D341Med (cell line): ENCODE measurements at places on chromosomes 6 and 20.
A peak's percentile ranks its signal among the peaks of the same experiment; 100 is the strongest.

- DNase-seq = no peak
Measured at GRCh38 chr20:50611128-50611810, 80.1 kb downstream of the RIPOR3 start.

GRCh38 chr20:1844325-1845162 lies 50.7 kb upstream of the SIRPA start:
- DNase-seq = no peak

- no peak for DNase-seq
Measured at GRCh38 chr6:20954315-20954714, 420.1 kb downstream of the CDKAL1 start.

DNA sequence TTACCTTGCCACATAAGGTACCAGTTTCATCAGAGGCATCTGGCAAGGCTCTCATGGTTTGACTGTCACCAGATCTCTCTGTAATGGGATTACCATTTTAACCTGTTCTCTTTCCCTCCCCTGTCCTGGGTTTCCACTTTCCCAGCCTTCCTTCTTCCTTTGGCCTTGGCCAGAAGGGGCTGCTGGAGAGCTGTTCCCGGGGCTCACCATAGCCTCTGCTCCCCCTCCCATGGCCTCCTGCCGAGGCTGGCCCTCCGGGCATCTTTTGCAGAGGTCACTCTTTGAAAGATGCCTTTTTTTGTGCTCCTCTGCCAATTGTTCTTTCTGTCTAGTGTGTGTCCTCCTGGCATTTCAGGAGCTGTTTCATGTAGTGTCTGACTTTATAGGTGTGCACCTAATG lies 100.7 kb upstream of the SCP2D1 start:
- no peak for DNase-seq

DNA sequence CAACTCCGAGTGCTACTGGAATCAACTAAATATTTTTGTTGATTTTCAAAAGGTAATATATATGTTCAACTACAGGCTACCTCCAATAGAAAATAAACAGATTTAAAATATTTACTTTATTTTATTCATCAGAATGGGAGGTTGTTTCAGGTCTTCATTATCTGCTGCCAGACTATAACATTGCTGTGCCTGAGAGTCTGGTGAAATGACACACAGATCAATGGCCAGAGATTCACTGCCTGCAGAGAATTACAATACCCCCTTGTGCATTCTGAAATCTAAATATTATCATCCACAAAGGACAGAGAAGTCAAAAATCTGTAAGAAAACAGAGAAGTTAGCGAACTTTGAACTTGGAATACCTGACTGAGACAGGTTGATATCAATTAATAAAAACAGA lies 667.8 kb upstream of the GJE1 start:
- no peak for DNase-seq

GRCh38 chr6:24847402-24847801 lies 48.7 kb upstream of the ARMH2 start:
- no peak for DNase-seq

GRCh38 chr6:136526196-136526930 lies 23.9 kb downstream of the MAP7 start:
- DNase-seq = peak; percentile 48

DNA sequence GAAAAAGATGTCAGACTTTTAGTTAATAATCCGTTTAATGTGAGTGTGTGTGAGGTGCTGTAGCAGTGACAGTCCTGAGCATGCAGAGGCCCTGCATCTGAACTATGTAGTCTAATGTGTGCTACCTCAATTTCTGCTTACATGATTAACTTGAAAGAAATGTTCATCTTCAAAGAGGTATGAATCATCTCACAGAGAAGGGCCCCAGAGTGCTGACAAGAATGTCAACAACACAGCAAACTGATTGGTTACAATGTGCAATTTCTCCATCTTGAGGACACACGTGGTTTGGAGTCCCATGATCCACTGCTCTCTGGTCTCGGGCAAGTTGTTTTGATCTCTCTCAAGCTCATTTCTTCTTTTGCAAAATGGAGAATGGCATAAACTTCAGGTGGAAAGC lies 61.7 kb upstream of the EMILIN3 start:
- DNase-seq = no peak

DNA sequence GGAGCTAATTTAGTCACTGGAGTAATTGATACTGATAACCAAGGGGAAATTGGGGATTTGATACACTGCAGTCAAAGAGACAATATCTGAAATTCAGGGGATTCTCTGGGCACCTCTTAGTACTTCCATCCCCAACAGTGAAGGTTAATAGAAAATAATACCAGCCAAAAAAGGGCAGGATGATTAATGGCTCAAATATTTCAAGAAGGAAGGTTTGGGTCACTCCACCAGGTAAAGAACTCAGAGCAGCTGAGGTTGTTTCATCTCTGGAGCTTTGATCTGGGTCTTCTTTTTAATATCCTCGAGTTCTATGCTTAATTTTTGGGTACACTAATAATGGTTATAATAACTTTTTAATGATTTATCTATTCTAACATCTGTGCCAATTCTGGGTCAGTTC lies 70.8 kb downstream of the CDKAL1 start:
- DNase-seq = no peak

GRCh38 chr6:44110005-44110676 lies 17.1 kb downstream of the MRPL14 start:
- DNase-seq = no peak

GRCh38 chr6:79718509-79719247 lies 87.5 kb downstream of the SH3BGRL2 start:
- no peak for DNase-seq

- DNase-seq = no peak
Measured at GRCh38 chr20:15895560-15896084, 677.6 kb downstream of the KIF16B start.

- DNase-seq = no peak
Measured at GRCh38 chr6:53934023-53934422, 139.2 kb downstream of the LRRC1 start.

- DNase-seq = no peak
Measured at GRCh38 chr20:57664924-57665588, 44.8 kb downstream of the PMEPA1 start.

DNA sequence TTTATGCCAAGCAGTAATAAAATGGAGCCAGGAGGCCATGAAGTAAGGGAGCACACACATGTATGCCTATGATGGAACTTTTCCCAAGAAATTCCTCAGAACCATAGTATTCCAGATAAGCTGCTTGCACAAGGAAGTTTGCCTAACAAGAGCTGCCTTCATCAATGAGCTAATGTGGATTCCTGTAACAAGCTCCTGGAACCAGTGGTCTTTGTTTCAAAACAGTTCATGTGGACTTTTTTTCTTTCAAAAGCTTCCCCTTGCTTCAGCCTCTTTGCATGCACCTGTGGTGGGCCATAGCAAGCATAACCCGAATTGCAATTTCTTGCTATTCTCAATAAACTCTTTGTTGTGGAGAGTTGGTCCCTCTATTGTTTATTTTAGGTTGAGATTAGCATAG lies 359.6 kb downstream of the UTRN start:
- no peak for DNase-seq

GRCh38 chr20:40606660-40607059 lies 82.4 kb downstream of the MAFB start:
- no peak for DNase-seq

GRCh38 chr6:159321267-159321666 lies 152.1 kb downstream of the FNDC1 start:
- no peak for DNase-seq

DNA sequence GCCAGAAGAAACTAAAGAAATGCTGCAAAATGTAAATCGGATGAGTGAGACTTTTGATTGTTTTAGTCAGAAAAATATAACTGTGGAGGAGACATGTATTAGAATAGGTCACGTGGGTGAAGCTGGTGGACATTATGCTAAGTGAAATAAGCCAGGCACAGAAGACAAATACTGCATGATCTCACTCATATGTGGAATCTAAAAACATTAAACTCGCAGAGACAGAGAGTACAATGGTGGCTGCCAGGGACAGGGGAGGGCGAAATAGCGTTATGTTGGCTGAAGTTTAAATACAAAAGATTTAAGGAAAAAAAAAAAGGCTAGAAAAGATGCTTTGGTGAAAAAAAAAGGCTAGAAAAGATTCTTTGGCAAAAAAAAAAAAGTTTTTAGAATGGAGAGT lies 63.5 kb upstream of the HDDC2 start:
- DNase-seq = no peak

- no peak for DNase-seq
Measured at GRCh38 chr6:105364243-105364642, 38.6 kb downstream of the PREP start.

- no peak for DNase-seq
Measured at GRCh38 chr20:31708736-31709534, 13.7 kb downstream of the BCL2L1 start.

- no peak for DNase-seq
Measured at GRCh38 chr20:6678101-6678500, 89.4 kb upstream of the BMP2 start.

- no peak for DNase-seq
Measured at GRCh38 chr6:89952686-89953085, 58.4 kb downstream of the GJA10 start.

GRCh38 chr6:79872986-79873385 lies 74.4 kb downstream of the ELOVL4 start:
- no peak for DNase-seq

DNA sequence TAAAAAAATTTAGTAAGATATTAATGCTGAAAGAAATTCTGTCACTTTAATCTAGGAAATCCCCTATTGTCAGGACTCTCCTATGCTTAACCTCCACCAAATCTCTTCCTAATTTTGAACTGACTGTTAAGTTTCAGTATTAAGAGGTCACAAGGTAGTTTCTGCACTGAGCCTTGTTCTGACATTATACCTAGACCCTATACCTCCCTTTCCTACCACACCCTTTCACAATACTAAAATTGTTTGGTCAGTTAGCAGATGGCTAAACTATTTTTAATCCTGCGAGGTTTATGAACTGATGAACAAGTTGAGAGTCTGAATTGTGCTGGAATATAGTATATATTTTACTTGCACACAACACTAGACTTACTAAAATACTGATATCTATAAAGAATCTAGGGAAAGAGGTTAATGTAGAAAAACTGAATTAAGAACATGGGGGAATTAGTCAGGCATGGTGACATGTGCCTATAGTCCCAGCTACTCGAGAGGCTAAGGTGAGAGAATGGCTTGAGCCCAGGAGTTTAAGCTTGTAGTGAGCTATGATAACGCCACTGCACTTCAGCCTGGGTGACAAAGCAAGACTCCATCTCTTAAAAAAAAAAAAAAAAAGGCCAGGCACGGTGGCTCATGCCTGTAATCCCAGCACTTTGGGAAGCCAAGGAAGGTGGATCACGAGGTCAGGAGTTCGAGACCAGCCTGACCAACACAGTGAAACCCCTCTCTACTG lies 51.5 kb downstream of the HBS1L start:
- DNase-seq = no peak

GRCh38 chr6:46116289-46116688 lies 13.5 kb upstream of the ENPP4 start:
- no peak for DNase-seq

DNA sequence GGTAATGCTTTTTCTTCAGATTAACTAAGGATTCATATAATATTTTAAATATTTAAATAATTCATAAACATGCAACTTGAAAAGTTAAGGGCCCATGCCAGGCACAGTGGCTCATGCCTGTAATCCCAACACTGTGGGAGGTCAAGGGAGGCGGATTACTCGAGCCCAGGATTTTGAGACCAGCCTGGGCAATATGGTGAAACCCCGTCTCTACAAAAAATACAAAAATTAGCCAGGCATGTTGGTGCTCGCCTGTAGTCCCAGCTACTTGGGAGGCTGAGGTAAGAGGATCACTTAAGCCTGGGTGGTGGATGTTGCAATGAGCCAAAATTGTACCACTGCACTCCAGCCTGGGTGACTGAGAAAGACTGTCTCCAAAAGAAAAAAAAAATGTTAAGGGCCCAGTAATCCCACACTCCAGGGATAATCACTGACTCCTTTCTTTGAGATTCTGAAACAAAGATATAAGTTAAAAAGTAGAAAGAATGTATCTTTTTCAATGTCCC lies 7.9 kb upstream of the RIN2 start:
- no peak for DNase-seq

DNA sequence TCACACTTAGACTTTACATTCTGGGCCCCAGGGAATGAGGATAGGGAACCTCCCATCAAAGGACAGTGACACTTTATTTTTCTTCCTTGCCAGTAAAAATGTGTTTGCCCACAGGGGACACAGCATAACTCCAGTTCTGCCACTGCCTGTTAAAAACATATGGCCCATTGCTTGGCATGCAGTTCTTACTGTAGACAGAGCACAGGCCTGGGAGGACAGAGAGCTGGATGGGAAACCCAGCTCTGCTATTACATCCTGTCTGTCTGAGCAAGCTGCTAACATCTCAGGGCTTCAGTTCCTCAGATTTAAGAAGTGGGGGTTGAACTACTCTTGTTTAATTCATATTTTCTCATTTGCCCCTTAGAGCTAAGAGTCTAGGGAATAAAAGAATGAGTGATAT lies 120.2 kb downstream of the AKAP7 start:
- DNase-seq = no peak

GRCh38 chr6:81773887-81774286 lies 21.4 kb upstream of the TENT5A start:
- no peak for DNase-seq

DNA sequence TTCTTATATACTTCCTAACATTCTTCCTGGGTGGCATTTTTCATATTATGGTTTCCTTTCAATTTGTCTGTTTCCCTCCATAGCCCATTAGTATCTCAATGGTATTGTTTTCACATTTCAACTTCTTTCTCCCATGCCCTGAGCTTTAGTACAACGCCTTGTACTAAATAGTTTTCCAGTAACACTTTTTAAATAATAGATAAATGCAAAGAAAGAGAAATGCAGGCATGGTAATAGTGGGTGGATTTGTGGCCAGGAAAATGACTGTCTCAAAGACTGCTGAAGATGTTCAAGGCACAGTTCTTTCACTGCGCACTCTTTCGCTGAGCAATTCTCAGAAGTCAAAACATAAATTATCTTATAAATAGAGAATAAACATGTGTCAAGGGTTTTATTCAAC lies 145.1 kb downstream of the LCA5 start:
- DNase-seq = no peak

DNA sequence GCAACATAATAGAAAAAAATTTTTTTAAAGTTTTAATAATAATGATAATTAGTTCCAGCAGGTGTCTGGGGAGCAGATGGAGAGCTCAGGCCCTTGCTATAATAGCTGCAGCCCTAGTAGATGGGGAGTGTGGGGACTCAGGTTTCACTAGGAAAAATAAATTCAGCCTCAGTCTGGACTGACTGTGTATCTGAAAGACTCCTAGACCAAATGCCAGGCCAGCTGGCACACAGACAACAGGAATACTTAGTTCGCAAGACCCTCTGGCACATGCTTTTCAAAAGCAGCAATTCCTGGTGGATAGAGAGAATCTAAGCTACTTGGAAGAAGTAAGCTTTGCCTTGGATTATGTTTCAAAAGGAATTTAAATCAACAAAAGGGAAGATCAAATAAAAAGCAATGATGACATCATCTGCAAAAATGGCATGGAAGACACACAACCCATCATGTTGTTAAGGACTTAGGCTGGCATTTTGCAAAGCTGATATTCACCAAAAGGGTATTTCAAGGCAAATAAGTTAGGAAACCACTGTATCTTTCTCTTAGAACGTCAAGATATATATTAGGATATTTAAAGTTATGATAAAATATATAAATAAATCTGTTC lies 107.8 kb downstream of the RNGTT start:
- peak; percentile 50 for DNase-seq
